Activated T-cell treated with anti-CD3 and anti-CD28 coated beads, Interleukin-2, amount 50 U/mL, for 48 hours (primary cell): ENCODE measurements at places on chromosomes 5 and 9.

- DNase-seq = peak; percentile 29
Measured at GRCh38 chr5:172910828-172911627, 48.2 kb upstream of the RPL26L1 start.

GRCh38 chr9:18499980-18500379 is 26.0 kb downstream of the ADAMTSL1 start:
- no peak for DNase-seq

DNA sequence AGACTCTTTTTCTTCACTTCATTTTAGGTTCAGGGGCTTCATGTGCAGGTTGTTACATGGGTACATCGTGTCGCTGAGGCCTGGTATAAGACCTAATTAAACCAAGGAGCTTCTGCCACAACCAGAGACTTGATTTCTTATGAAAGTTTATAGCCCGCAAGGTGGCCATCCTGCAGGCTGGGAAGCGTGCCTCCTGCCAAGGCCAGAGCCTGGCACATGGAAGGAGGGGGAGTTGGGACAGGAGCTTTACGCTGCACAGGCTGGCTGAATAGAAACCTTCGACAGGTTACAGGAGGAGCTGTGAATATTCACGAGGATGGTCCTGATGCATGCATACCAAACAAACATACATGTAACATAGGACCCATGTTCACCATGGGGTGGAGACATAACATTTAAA is 50.1 kb upstream of the SIMC1 start:
- DNase-seq = no peak

- DNase-seq = peak; percentile 72
Measured at GRCh38 chr5:102865510-102866236, 110.6 kb downstream of the PAM start.

GRCh38 chr9:131719262-131719908 is 20.5 kb downstream of the RAPGEF1 start:
- DNase-seq = no peak

- DNase-seq = no peak
Measured at GRCh38 chr9:8070779-8071444, 271.3 kb upstream of the DMAC1 start.

DNA sequence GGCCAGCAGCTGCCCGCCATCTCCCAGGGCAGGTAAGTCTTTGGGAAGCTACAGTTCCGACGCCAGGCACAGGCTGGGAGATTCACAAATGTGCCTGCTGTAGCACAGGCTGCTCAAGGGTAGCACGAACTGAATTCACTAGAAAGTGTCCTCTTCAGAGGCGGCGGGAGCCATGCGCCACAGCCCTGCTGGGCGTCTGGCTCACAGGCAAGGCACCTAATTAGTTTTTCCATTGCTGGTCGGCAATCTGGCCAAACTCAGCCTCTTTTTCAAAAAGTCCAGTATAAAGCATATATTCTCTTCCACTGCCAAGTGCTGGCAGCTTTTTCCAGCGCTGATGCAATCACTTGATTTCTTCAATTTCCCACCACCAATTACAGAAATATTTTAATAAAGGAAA is 128.9 kb upstream of the RAPGEF1 start:
- DNase-seq = no peak

DNA sequence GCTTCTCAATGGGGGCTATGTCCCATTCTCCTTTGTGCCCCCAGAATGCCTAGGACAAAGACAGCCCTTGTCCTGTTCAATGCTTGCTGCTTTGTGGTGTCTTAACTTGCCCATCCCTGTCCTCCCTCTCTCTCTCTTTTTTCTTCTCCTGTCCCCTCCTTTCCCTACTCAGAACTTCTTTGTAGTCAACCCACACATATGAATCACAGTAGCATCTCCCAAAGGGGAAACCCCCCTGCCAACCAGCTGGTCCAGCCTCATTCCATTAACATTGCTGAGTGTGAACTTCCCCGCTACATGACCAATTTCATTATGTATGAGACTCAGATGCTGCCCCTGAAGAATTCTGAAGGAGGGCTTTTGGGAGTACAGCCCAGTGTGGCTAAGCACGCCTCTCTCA is 408.3 kb downstream of the ENC1 start:
- peak; percentile 28 for DNase-seq

DNA sequence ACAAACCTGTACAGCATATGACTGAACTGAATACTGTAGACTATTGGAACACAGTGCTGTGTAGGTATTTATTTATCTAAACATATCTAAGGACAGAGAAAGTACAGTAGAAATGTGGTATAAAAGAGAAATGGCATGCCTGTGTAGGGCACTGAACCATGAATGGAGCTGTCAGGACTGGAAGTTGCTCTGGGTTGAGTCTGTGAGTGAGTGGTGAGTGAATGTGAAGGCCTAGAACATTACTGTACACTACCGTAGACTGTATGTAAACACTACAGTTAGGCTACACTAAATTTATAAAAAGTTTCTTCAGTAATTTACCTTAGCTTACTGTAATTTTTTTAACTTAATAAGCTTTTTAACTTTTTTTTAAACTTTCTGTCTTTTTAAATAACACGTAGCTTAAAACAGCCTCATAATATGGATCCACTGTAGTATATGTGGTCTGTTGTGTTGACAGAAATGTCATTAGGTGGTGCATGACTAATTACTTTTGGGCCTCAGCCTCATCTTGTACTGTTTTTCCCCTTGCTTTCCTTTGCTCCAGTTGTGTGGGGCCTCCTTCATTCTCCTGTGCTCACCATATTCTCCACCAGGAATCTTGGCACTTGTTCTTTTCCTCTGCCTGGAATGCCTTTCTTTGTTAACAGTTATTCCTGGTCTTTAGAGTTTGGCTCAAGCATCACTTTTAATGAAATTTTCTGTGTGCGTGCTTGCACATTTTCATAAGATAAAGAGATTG is 8.8 kb downstream of the SPIN1 start:
- no peak for DNase-seq

GRCh38 chr9:114025196-114025753 is 52.8 kb downstream of the AMBP start:
- no peak for DNase-seq

DNA sequence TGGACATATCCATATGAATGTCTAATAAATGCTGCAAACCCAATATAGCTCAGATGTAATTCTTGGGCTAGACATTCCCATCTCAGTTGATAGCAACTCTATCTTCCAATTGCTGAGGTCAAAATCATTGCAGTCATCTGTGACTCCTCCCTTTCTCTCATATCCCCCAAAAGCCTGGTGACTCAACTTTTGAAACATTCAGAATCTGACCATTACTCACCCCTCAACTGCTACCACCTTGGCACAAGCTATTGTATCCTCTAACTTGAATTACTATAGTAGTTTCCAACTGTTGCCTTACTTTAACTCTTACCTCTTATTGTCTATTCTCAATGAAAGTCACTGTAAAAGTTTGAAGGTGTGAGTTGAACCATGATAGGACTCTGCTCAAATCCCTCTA is 600.1 kb upstream of the RGMB start:
- DNase-seq = no peak

- peak; percentile 52 for DNase-seq
Measured at GRCh38 chr5:131209506-131210150, 38.9 kb downstream of the LYRM7 start.

DNA sequence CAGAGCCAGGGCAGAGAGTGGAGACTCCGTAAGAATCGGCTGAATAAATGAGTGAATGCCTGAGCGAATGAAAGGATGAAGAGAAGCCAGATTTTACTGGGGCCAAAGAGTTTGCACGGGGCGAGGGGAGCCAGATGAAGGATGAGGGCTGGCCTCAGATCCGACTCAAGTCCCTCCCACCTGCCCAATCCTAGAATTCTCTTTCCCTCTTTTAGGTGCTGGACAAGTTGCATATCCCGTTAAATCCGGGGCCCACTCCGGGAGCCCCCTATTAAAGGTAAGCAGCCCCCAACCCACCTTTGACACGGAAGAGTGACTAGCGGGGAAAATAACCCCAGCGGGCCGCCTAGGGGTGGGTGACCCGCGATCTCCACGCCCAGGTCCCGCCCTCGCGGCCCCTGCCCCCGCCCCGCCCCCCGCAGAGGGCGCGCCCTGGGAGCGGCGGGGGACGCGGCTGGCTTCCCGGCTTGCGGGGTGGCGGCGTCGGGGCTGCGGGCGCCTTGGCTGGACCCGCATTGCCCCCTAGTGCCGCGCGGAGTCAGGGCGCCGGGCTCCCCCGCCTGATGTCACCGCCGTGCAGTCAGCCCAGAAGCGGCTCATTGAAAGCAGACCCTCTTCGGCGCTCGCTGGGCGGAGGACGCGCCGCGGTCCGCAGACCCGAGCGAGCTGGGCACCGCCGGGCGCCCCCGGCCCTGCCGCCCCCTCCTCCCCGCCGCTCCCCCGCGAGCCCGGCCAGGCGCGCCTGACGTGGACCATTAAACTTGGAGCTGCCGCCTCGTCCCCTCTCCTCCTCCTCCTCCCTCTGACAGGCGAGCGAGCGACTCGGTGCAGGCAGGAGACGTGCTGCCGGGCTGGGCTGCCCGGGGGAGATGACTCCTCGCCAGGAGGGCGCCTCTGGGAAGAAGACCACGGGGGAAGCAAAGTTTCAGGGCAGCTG is at the start of gene ADRA1B:
TSS of gene ADRA1B (plus strand) at position 579 of the 937 bp plus-strand sequence. CDS start 424 bp downstream, outside the sequence.
- peak; percentile 72 for DNase-seq

DNA sequence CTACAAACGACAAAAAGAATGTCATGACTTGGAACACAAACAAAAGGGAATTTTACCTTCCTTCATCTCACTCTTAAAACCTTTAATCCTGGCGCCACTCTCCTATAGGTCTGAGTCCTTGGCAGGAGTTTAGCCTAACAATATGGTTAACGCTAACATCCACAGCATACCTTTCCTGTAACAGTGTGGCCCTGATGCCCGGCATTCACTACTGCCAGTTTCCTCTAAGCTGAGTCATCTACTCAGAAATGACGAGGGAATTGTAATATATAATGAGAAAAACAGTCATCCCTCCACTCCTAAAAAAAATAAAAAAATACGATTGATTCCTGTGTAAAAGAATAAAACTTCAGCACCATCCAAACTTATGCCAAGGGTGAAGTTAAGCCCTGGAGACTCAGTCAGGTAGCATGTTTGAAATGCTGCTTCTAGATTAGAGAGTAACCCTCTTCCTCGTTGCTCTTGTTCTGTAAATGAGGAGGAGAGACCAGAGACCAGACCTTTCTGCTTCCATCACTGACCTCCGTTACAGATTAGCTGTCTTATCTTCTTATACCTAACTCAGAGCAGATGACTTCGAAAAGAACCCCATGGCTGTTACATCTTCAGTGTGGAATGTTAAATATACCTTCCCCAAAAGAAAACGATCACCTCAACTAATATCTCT is 37.4 kb downstream of the CCDC125 start:
- no peak for DNase-seq
